ENCODE measurements at places on chromosomes 4 and X.

- DNase-seq: no peak
Measured at GRCh38 chrX:108558217-108558616, 118.6 kb downstream of the COL4A5 start.

DNA sequence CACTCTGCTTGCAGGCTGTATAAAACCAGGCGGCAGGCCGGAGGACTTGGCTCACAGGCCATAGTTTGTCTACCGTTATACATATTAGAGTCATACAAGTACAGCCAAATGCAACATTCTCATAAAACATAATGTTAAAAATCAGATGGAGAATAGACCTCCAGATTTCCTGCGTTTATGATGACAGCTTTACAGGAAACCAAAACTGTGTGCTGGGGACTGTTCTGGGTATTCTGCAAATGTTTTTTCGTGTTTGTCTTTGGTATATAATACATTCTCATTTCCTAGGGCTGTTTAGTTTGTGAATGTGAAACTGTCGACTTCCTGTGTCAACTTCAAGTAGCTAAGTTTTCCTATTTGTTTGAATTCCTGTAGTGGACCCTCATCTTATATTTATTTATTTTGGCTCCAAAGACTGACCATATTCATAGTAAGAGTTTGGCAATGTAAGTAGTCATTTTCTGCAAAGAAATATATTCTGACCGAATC is 79.5 kb upstream of the FAM9C start:
- no peak for DNase-seq

- no peak for DNase-seq
Measured at GRCh38 chr4:124435274-124435950, 277.1 kb downstream of the ANKRD50 start.

- no peak for DNase-seq
Measured at GRCh38 chrX:153327561-153327960, 6.0 kb upstream of the PNMA6F start.

Data from putamen (tissue), 1 donor.